ENCODE measurements at places on chromosomes 4 and X. TPM values are rescaled to one million over a fixed set of nuclear protein-coding genes. Genes with fewer than 3 reads are reported as not detected.

Gene GPR143
- 1.5 TPM for polyA plus RNA-seq

Gene STATH
- not detected for polyA plus RNA-seq

Gene F8A2
- not detected for polyA plus RNA-seq

Gene OPN1MW
- polyA plus RNA-seq: not detected

Gene RPS6KA6
- 3.5 TPM for polyA plus RNA-seq

Gene KLB
- 0.89 TPM for polyA plus RNA-seq

Gene TCEANC
- 1.6 TPM for polyA plus RNA-seq

Gene TDO2
- 3.0 TPM for polyA plus RNA-seq

Gene CSAG3
- polyA plus RNA-seq: not detected

- H3K36me3 ChIP-seq: no peaks in the 10 kb centered on the region
- peak; percentile 23 for DNase-seq
- no peak overlapping the region for H3K4me3 ChIP-seq
- no peaks in the 10 kb centered on the region for H3K27me3 ChIP-seq
Measured at GRCh38 chr4:114479595-114479994, 119.0 kb upstream of the UGT8 start.

- H3K4me3 ChIP-seq: no peak overlapping the region
- H3K4me1 ChIP-seq: no peaks in the 10 kb centered on the region
- no peaks in the 10 kb centered on the region for H3K27me3 ChIP-seq
- no peak overlapping the region for H3K27ac ChIP-seq
- DNase-seq: no peak
Measured at GRCh38 chr4:123121241-123121907, 199.0 kb upstream of the NUDT6 start.

DNA sequence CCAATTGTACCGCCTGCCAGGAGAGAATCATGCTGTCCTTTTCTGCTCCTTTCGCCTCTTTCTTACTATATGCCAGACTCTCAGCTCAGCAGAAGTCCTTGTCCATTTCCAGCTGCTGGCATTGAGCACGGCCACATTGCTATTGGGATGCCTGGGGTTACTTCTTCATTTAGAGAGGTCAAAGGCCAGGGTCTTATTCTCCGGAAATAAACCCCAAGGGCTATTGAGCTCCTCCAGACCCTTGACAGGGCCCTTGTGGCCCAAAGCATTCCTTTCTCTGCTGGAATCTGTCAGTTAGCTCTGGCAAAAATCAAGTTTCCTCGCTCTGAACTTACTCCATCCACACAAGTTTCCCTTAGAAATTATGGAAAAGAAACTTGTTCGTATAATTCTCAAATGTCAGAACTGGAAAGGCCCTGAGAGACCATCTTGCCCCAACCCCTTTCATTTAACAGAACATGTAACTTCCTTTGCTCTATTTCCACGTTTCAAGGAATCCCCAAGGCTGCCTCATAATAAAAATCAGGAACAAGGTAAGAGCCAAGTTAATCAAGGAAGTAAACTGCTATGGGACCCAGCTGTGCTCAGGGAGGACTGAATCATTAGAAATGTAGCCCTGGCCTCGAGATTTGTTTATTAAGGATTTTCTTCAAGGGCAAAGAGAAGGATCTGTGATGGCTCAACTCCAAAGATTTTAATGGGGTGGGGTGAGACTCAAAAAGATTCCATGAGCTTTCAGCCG lies 11.8 kb downstream of the AKAP4 start:
- no peak overlapping the region for H3K4me3 ChIP-seq
- no peaks in the 10 kb centered on the region for H3K36me3 ChIP-seq
- no peaks in the 10 kb centered on the region for H3K27me3 ChIP-seq
- no peaks in the 10 kb centered on the region for H3K4me1 ChIP-seq
- DNase-seq: no peak

DNA sequence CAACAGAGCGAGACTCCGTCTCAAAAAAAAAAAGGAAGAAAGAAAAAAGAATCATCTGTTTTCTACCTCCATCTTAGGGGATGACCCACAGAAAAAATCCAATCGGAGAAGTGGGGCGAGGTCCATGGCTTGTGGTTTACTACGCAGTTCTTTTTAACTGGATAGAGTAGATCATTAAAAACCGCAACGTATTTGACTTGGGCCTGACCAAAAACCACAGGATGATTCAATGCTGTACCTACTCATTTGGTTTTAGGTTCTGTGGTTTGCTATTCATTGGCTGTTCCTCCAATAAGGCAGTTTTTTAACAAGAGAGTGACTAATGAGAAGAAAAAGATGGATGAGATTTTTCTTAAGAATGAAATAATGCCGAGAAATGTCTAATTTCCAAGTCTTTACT lies 83.7 kb downstream of the FREM3 start:
- H3K27me3 ChIP-seq: no peaks in the 10 kb centered on the region
- no peak overlapping the region for H3K27ac ChIP-seq
- H3K36me3 ChIP-seq: no peaks in the 10 kb centered on the region
- H3K4me3 ChIP-seq: no peak overlapping the region

GRCh38 chr4:90187148-90187884 lies 60.1 kb downstream of the CCSER1 start:
- H3K4me1 ChIP-seq: no peaks in the 10 kb centered on the region
- no peak overlapping the region for H3K27ac ChIP-seq
- no peaks in the 10 kb centered on the region for H3K36me3 ChIP-seq
- no peak overlapping the region for H3K4me3 ChIP-seq

GRCh38 chrX:18422886-18423285 lies 2.5 kb upstream of the CDKL5 start:
- no peak overlapping the region for H3K4me3 ChIP-seq
- H3K27me3 ChIP-seq: no peaks in the 10 kb centered on the region
- no peak overlapping the region for H3K27ac ChIP-seq
- no peaks in the 10 kb centered on the region for H3K36me3 ChIP-seq

DNA sequence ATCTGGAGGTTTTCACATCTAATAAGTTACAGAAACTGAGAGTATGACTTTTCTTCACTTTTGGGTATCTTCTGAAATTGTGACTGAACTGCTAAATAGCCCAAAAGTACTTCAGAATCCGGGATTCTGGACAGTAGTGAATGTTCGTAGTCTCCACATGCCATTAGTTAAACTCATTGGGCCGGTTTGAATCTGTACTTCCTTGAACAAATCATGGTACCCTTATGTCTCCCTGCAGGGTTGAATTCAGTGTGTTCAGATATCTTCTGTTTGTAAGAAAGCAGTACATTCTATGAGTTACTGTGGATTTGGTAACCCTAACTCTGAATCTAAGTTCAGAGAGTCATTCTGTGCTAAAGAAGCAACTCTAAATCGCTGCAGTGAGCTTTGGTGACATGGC lies 33.6 kb downstream of the FAM193A start:
- no peaks in the 10 kb centered on the region for H3K4me1 ChIP-seq
- DNase-seq: no peak
- H3K27me3 ChIP-seq: no peaks in the 10 kb centered on the region
- no peak overlapping the region for H3K27ac ChIP-seq
- no peak overlapping the region for H3K4me3 ChIP-seq

DNA sequence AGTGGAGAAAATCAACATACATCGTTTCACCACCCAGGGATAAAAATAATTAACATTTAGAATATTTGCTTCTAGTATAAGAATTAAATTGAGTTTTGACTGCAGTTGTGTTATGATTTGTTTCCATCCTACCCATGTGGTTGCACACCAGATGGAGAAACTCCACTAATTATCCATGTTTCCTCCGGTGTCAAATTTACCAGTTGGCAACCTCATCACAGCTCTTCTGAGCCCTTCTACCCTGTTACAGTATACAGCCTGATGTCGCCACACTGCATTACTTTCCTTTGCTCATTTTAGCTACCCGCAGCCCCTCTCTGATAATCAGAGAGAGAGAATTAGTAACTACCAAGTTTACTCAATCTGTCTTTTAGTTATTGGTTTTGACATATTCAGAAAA lies 411.2 kb downstream of the DTHD1 start:
- H3K4me1 ChIP-seq: no peaks in the 10 kb centered on the region
- no peak overlapping the region for H3K27ac ChIP-seq
- H3K36me3 ChIP-seq: no peaks in the 10 kb centered on the region
- no peak for DNase-seq

- DNase-seq: no peak
- no peak overlapping the region for H3K27ac ChIP-seq
- H3K36me3 ChIP-seq: no peaks in the 10 kb centered on the region
- H3K4me1 ChIP-seq: no peaks in the 10 kb centered on the region
- no peak overlapping the region for H3K4me3 ChIP-seq
- no peaks in the 10 kb centered on the region for H3K27me3 ChIP-seq
Measured at GRCh38 chr4:36027203-36027602, 217.1 kb downstream of the ARAP2 start.

- H3K4me3 ChIP-seq: no peak overlapping the region
- no peaks in the 10 kb centered on the region for H3K4me1 ChIP-seq
- no peak overlapping the region for H3K27ac ChIP-seq
- no peaks in the 10 kb centered on the region for H3K36me3 ChIP-seq
Measured at GRCh38 chr4:3687538-3687937, 78.6 kb upstream of the ADRA2C start.

DNA sequence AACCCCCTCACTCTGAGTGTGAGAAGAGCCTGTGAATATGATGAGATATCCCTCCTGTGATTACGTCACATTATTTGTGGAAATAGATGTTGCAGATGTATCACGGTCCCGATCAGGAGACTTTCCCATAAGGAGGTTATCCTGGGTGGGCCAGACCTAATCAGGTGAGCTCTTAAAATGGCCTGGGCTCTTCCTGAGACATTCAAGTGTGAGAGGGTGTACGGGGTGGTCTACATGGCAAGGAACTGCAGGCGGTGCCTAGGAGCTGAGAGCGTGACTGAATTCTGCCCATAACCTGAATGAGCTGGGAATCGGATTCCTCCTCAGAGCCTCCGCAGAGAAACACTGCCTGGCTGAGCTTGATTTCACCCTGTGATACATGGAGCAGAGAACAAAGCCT lies 12.9 kb upstream of the CENPVL1 start:
- no peak overlapping the region for H3K27ac ChIP-seq
- H3K4me1 ChIP-seq: no peaks in the 10 kb centered on the region
- DNase-seq: no peak
- H3K27me3 ChIP-seq: no peaks in the 10 kb centered on the region
- H3K36me3 ChIP-seq: no peaks in the 10 kb centered on the region
- H3K4me3 ChIP-seq: no peak overlapping the region
